ENCODE measurements at places on chromosomes 2 and 18.
A peak's percentile ranks its signal among the peaks of the same experiment; 100 is the strongest.

- DNase-seq: peak; percentile 16
Measured at GRCh38 chr2:141911485-141912066, 219.2 kb downstream of the LRP1B start.

- DNase-seq: no peak
Measured at GRCh38 chr2:20419752-20420151, 27.1 kb upstream of the RHOB start.

DNA sequence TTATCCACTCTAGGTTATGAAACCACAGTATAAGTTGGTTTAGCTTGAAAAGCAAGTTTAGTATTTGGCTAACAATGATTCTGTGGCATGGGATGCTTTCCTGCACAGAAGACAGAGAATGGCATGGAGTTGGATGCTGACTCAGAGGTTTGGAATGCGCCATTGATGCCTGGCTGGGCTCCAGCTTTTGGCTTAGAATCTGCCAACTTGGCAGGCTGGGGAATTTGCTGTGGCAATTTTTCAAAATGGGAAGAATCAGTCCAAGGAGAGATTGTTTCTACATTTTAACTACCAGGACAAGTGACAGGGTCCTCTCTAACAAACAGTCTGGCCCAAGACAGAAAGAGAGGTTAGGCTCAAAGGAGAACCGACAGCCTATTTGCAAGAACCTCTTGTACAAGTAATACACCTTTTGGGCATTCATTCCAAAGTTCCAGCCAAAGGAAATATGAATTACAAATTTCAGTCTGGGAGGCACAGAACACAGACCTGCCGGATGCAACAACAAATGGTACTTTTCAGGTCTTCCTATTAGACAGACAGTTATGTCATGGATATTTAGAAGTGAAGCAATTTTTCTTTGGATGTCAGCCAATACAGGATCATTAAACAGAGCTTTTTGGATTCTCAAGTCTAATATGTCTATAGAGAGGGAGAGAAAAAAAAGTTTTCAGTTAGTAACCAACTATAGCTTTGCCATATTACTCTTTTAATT, 1027.7 kb downstream of the TMEM182 start:
- DNase-seq: no peak

DNA sequence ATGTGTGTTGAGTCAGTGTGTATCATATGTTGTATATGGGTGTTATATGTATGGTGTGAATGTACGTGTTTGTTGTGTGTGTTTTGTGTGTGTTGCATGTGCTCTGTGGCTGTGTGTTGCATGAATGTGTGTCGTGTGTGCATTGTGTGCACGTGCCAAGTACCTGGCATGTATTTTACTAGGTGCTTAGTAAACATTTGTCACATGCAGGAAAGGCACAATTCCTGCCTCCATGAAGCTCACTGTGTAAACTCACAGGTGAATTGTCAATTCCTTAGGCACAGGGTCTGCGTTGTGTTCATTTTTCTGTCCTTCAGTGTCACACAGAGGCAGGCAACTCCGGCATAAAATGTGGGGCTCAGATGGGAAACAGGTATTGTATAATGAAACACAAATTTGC, 22.3 kb upstream of the IL1R1 start:
- no peak for DNase-seq

DNA sequence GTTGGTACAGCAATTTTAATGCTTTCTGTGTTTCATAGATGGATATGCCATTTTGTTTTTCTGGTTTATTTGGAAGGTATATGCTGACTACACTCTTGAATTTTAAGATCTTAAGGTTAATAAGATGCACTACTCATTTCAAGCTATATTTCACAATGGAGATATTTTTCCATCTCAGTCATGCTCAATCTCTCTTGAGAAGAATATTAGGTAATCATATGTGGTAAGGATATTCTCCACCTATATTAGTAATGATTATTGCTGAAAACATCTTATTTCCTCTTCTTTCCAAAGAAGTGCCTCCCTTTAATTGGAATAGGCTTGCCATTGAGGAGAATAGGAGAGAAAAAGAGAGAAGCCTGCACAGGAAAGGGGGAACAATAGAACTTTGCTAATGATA, 40.1 kb downstream of the EPB41L3 start:
- DNase-seq: no peak

DNA sequence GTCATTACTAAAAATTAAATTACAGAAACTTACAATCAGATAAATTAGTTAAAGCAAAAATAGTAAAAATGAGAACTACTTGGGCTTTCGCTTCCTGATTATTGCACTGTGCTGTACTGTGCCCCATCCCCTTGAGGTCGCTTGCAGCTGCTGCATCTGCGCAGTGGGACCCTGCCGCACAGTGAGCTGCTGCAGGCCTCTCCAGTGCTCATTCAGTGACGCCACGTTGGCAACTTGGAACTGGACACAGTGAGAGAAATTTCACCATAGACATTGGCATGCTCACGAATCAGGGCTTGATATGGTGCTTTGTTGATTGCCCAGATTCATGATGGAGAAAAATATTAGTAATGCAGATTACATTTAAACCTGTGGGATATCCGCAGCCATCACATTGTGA, 290.8 kb upstream of the MYT1L start:
- no peak for DNase-seq

- DNase-seq: no peak
Measured at GRCh38 chr2:234075518-234075915, 25.0 kb downstream of the SPP2 start.

GRCh38 chr2:152613235-152613634, 104.0 kb downstream of the PRPF40A start:
- DNase-seq: no peak

DNA sequence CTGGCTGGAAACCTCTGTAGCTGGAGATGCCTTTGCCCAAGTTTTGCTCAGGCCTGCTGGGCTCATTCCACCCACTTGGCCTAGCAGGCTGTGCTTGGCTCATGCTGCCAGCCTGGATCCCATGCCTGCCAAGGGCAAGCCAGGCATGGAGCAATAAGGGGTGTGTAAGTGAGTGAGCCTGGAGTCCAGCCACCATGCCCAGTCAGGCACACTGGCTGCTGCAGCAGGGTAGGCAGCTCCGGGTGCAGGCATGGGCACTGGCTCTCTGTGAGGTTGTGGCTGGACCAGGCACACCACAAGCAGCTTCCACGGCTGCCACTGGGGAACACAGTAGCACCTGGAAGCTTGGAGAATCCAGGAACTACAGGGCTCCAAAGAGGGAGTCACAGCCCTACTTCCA, 147.7 kb upstream of the HS6ST1 start:
- no peak for DNase-seq

- no peak for DNase-seq
Measured at GRCh38 chr2:99487906-99488305, 1.9 kb downstream of the REV1 start.

DNA sequence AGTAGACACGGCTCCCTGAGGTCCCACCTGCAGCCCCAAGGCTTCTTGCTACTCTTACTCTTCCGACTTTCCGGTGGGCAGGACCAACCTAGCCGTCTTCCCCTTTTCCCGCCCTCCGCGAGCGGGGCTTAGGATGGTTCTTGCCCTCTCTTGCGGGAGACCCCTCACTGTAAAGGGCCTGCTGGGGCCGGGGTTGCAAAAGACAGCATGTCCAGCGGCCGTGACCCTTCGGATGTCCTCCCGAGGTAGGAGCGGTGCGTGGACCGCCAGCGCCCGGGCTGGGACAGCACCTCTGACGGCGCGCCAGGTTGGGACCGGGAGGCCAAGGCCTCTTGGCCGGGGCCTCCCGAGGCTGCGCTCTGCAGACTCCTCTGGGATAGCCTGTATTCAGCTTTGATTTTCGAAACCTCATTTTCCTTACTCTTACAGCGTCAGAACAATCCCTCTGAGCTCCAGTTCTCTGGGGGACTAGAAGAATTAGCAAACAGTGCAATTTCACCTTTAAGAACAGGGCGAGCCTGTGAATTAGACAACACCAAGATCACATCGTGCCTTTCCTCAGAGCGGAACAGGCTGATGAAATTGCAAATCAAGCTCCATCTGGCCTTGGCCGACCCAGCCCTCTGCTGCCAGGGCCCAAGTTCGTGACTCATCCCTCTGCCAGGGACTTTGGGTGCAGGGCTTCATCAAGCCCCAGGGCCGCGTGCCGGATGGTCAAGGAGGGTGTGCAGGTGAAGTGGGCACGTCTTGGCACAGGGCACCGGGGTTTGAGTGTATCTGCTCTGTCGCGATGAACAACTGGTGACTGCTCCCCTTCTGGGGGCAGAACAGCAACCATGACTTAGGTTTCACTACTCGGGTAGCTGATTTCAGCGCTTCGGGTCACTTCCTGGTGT, 777 bp downstream of the MOCOS start:
- DNase-seq: peak; percentile 19

GRCh38 chr2:236946871-236947270, 138.8 kb upstream of the COPS8 start:
- no peak for DNase-seq

DNA sequence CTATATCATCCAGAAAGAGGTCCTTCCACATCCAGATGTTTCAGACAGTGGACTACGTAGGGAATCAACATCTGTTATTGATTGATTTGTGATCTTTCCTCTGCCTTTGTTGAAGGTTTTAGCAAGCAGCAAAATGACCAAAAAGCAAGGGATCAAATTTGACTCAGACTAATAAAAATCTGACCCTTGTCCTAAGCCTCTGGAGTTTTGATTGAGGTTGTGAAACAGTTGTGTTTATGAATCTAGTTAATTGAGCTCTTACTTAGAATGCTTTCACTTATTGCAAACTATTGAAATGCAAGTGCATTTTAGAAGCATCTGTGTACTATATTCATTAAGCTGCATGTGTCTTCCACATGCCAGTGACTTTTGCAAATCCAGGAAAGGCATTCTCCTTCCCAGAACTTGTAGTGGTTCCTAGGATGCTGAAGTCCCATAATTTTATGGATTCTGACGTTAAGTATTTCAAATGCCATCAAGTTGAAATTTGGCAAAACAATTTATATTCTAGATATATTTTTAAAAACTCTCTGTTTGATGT, 116.0 kb downstream of the MTX2 start:
- no peak for DNase-seq

- DNase-seq: no peak
Measured at GRCh38 chr2:10654069-10654468, 35.7 kb downstream of the NOL10 start.

- no peak for DNase-seq
Measured at GRCh38 chr2:9439536-9439935, 16.1 kb downstream of the CPSF3 start.

DNA sequence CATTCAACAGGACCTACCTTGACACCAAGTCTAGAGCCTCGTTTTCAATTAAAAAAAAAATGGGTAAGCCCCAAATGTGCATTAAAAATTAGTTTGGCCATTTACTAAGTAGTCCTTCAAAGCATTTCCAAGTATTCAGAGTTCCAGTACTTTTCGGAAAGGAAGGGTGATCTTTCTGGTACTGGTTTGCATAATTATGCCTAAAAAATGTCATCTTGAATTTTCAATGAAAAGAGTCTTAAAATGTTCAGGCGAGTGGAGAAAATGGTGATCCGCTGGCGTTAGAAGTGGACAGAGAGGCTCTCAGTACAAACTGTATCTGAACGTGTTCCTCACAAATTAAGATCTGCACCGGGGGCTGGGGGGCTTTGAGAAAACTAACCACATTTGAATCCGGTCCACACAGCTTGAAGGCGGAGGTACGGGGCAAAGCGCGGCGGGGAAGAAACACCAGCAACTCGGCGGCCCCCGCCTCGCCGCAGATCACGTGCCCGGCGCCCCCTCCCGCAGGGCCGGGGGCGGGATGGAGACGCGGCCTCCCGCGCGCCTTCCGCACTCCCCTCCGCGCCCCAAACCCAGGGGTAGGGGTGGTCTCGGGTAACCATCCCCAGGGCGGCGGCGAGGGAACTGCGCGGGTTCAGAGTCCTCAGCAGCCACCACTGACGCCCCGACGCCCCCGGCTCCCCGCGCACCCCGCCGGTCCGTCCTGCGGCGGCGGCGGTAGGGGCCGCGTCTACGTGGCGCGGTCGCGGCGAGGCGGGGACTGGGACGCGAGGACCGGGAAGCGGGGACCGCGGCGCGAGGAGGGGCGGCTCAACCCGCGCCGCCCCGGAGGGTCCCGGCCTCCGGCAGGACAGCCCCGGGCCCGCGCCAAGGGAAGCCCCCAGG, 564 bp downstream of the LPIN2 start:
- peak; percentile 51 for DNase-seq

- DNase-seq: no peak
Measured at GRCh38 chr2:239443666-239444567, 43.1 kb upstream of the HDAC4 start.

DNA sequence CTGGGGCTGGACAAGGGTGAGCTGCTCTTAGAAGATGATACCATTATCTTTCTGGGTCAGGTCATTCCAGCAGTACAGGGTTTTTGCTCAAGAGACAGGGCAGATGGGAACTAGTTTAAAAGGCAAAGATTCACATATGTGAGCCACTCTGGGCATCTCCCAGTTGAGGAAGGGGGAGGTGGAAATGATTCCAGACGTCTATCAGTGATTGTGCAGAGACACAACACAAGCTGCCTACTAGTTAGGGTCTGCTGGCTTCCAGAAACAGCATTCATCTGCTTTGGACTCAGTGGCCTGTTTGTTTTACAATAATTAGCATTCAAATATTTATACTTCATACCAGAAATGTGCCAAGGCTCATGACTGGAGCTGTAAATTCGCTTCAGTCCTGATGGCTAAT, 32.3 kb downstream of the ST6GAL2 start:
- DNase-seq: no peak

GRCh38 chr18:78583739-78584458, 395.7 kb upstream of the SALL3 start:
- no peak for DNase-seq

GRCh38 chr2:159795841-159796690, 1.9 kb downstream of the CD302 start:
- no peak for DNase-seq

- no peak for DNase-seq
Measured at GRCh38 chr2:109604597-109604996, 9.2 kb downstream of the SEPTIN10 start.

- DNase-seq: no peak
Measured at GRCh38 chr2:129491308-129491707, 488.2 kb upstream of the RAB6C start.

DNA sequence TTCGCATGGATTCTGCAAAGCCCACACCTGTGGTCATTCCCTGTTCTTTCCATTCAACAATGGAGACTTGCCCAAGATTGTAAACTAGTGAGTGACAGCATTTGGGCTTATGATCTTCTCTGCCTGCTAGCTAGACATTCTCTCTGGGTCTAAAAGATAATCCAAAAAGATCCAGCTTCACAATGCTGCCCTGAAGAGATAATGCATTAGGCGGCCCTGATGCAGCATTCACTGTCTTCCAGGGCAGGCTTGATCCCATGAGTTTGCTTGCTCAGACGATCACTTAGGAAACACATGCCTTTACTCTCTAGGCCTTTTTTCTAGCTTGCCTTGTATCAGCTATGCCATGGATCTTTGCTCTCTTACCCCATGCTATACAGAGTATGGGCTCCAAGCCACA, 196.1 kb downstream of the SETBP1 start:
- no peak for DNase-seq
